ENCODE measurements at places on chromosomes 7 and 10.

GRCh38 chr10:128001363-128001745 lies 94.5 kb downstream of the PTPRE start:
- DNase-seq: no peak

DNA sequence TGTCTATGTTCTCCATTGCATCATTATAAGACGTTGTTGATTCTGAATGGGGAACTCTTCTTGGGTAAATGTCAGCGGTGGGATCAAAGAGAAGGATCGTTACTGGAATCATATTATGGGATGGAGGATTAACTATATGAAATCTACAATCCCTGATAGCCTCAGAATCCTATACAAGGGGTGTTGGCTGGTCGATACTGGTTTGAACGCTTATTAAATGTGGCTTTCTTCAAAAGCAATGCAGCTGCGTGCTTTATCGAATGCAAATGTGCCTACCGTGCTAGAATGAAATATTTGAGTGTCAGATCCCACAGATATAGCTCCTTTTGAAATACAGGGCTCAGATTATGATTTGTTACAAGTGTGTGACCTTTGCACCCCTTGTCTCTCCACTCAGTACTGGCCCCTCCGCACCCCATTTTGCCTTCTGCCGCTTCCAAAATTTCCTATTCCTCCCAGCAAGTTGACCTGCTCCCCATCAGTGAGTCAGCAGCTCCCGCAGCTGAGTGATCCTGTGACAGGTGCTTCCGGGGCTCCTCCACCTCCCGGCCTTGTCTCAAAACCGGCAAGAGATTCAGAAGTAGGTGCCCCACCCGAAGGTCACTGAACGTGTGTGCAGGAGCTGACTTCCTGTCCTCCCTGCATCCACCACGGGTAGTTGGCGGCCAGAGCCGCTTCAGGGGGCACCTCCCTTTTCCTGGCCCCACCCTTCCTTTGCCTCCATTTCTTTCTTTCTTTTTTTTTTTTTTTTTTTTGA lies 76.6 kb downstream of the PTPRE start:
- no peak for DNase-seq

- DNase-seq: no peak
These were observed 2.8 kb upstream of the ABI1 start for GRCh38 chr10:26863351-26864076.

DNA sequence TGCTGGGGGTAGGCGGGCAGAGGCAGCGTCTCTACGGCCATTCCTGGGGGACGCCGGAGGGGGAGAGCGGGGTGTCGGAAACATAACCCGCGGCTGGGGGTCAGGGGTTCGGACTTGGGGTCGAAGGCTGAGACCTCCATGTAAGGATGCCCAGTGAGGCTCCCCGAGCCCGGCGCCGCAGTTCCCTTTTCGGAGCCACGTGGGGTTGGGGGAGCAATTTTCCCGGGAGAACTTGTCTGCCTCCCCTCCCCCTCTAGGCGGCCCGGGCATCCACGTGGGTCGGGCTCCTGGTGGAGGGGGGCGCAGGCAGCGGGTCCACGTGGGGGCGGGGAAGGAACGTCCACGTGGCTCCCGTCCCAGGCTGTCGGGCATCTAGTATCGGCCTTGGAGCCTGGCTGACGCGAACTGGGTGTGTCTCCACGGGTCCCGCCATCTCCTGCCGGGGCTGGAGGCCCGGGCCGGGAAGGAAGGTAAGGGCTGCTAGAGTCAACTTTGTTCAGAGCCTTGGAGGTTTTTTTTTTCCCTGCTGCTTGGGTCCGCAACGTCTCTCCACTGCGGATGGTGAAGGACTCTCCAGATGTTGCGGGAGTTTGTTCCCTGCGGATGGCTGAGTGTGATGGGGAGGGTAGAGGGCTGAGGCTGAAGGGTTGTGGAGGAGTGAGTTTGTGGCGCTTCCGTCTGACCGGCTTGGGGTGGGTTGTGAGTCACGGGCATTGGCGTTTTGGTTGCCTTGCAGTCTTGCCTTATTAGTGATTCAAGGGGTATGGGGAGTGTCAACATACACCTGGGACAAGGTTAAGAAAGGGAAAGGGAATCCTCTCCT lies 744 bp downstream of the PPRC1 start:
- peak; percentile 67 for DNase-seq

DNA sequence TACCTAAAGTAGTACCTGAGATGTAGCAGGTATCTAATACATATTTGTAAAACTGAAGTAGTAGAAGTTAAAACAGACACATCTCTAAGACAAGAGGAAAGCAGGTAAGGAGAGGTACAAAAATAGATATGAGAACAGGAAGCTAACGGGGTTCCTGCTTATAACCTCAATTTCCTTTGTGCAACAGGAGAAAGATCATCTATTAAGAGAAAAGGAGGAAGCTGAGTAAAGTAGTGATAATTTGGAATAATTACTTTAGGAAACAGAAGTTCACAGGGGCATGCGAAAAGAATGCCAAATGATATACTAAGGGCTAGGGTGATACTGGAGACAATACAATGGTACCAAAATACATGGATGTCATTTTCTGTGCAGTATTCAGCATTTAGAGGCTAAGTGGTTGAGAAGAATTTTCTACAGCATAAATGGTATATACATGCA lies 108.7 kb downstream of the NRBF2 start:
- no peak for DNase-seq

- DNase-seq: no peak
These were observed 19.5 kb downstream of the MTPN start for GRCh38 chr7:135957627-135958026.

GRCh38 chr7:28408105-28408959 lies 4.0 kb upstream of the CREB5 start:
- no peak for DNase-seq

DNA sequence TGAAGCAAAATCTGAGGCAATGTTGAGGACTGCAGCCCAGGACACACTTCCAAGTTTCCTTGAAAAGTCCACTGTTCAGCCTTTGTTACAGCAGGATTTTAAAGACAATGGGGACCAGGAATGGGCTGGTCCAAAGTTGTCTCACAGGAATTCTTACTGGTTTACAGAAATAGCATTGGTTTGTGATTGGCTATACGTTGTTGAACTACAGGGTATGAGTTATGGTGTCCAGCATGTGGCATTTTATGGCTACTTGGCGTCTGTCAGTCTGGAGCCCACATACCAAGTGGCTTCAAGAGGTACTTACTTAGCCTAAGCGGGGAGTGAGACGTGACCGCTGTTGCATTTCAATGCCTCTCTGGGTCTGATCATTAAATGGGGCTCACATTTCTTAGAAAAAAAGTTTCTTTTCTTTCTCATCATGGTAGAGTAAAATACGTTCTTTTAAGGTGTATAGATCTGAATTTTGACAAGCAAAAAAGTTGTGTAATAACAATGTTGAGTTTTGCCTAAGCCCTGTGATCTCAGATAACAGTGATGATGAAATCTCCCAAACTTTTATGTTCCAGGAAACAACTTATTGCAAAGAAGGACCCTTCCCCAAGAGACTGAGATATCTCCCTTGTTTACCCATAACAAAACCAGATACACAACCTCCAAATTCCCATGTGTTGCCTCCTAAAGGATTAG lies 100.0 kb upstream of the TRIM24 start:
- DNase-seq: no peak

DNA sequence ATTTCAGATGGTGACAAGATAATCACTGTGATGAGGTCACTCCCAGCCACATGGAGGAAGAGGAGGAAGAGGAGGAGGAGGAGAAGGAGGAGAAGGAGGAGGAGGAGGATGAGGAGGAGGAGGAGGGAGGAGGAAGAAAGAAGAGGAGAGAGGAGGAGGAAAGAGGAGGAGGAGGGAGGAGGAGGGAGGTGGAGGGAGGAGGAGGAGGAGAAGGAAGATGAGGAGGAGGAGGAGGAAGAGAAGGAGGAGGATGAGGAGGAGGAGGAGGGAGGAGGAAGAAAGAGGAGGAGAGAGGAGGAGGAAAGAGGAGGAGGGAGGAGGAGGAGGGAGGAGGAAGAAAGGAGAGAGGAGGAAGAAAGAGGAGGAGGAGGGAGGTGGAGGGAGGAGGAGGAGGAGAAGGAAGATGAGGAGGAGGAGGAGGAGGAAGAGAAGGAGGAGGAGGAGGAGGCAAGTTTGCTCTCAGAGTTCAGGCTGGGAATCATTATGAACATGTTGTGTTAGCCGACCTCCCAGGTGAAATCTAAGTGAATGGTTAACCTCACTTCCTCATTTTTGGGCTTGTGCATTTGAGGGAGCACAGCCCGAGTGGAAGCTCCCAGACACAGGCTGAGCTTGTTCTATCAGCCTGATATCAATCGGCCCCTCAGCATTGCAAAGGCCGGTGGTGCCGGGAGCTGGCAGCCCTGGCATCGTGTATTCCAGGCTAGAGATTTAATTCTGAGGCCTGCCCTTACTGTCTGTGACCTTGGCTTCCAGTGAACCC lies 236.2 kb upstream of the PITRM1 start:
- DNase-seq: peak; percentile 31

DNA sequence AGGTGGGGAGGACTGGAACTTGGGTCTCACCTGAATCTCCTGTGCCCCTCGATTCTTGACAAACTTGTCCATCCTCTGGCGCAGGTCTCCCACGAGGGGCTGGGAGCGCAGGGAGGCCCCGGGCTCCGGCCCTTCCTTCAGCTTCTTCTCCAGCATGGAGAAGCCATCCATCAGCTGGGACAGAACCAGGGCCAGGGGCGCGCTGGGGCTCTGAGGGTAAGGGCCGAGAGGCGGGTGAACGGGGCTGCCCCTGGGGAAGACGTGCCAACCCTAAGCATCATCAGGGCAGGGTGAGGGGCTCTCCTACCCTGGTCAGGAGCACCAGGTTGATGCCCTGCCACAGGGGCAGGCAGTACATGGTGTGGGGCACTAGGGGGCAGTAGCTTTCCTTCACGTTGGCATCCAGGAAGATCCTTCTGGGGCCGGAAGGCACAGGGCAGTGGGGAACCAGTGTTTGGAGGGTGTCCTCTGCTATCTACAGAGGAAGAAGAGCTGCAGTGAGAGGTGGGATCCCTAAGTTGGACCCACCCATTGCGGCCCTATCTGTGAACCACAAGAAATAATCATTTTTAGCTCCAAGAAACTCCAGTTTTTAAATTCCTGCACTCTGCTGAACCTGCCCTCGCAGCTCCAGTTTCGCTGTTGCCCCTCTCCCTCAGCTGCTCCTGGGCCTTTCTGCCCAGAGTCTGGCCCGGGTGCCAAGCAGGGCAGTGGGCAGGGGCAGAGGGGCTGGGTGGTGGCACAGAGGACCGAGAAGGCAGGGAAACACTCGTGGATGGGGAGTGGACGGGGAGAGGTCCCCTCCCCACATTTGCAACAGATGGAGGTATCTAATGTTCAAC lies 10.8 kb upstream of the PYROXD2 start:
- peak; percentile 51 for DNase-seq

DNA sequence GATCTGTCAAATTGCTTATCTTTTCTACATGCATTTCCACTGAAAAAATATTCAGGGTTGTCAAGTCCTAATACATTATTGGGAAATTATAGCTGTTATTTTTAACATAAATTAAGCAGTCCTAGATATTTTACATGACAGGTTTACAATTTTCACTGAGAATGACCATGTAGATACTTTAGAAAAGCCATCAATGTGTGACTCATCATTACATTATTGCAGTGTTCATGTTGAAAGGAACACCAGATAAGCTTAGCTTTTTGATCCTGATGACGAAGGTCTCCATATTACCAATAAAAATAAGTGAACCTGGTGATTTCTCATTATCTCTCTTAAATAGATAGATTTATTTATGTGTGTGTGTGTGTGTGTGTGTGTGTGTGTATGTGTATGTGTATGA lies 529.5 kb upstream of the PCDH15 start:
- no peak for DNase-seq

DNA sequence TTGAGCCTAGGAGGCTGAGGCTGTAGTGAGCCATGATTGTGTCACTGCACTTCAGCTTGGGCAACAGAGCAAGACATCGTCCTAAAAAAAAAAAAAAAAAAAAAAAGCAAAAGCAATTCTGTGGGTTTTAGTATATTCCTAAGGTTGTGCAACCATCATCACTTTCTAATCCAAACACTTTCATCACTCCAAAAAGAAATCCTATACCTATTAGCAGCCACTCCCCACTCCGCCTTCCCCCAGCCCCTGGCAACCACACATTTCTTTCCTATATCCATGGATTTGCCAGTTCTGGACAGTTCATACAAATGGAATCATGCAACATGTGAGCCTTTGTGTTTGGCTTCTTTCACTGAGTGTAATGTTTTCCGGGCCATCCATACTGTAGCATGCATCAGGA lies 20.4 kb downstream of the ZAN start:
- no peak for DNase-seq

DNA sequence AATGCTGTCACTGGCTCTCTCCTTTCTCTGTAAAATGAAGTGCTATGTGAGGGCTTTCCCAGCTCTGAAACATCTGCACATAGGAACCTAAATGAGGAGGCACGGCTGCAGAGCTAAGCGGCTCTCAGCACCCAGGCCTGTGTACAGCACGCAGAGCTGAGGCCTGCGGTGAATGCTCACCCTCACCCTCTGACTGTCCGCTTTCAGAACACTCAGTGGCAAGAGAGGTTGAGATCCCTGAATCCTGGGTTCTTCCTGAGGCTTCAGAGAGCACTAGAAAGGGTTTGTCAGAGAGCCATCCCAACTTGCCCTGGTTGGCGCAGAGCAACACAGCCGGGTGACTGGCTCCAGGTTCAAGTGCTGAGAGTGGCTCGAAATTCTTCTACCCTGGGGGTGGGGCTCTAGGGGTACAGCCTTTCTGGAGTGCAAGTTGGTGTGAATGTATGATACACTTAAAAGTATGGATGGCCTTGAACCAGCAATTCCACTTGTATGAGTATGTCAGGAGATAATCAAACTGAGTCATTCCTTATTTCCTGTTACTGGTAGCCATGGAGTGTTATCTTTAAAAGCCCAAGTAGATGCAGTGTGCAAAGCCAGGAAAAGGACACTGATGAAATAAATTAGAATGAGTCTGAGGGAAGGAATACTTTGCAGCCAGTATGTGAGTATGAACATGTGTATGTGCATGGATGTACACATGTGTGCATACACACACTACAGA lies 1.7 kb upstream of the CCDC201 start:
- no peak for DNase-seq

- DNase-seq: no peak
These were observed 190.9 kb downstream of the XPNPEP1 start for GRCh38 chr10:109732254-109732965.

DNA sequence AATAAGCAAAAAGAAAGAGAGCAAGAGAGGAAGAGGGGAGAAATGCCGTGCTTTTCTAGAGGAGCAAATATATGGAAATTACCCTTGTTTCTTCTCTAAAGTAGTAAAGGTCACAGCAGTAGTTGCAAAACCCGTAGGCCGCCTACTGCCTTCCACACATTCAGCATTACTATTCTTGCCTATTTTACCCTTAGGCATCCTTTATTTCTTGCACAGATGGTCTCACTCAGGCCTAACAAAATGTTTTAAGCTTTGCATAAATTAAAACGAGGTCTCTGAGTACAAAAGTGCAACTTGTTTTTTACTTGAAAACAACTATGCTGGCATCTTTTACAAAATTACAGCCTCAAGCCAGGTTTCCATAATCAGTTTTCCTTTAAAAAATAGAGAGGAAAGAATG lies 644.6 kb downstream of the AUTS2 start:
- DNase-seq: no peak

- no peak for DNase-seq
These were observed 50.2 kb downstream of the ABI1 start for GRCh38 chr10:26810435-26811026.

- no peak for DNase-seq
These were observed 1.8 kb upstream of the IGF2BP3 start for GRCh38 chr7:23472046-23472445.

Data from left lobe of liver (tissue), 2 donors.